ENCODE measurements at places on chromosomes 1 and 21.

GRCh38 chr1:156931211-156931952, 10.9 kb downstream of the LRRC71 start:
- DNase-seq, result no peak

- no peak for DNase-seq
Measured at GRCh38 chr1:171438441-171438840, 46.9 kb upstream of the PRRC2C start.

DNA sequence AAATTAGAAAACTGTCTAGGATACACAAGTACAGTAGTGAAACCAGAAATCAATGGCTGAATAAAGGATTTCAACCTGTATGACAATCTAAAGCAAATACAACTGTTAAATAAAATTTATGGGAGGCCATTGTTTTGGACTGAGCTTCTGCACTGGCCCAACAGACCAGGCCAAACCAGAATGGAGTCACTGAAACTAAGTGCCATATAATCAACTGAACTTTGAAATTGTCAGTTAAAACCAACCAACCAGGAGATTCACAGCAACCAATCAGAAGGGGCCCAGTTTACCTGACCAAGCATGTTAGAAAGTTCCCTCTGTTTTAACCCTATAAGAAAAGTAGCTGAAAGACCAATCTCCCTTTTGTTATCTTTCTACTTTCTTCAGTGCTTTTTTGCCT, 30.5 kb upstream of the SOAT1 start:
- DNase-seq, result no peak

DNA sequence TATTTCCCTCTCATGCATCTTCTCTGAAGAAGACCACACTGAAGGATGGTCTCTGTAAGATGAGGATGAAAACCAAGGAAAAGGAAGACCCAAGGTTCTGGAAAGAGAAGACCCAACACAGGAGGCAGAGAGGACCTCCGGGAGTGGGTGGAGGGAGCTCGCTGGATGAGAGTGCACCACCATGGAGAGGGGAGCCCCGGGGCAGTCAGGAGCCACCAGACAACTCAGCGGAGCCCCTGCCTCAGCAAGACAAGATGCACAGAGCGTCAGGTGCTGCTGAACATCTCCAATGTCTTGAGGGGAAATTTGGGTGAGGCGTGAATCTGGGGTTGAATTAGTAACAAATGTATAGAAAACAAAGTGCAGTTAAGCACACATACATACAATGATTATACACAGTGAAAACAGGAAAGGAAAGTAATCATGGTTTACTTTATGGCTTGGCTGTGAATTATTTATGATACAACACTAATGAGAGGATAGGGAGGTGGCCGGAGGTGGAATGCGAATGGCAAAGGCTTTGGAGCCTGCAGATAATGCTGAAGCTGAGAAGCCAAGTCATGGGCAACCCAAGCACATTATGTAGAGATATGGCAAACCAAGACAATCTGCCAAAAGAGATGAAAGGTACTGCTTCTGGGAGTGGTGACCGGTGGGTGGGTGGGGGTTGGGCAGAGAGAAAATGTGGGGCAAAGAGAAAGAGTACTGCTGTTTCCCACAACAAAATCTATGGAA, 80.4 kb upstream of the EDN2 start:
- no peak for DNase-seq

Data from T-helper 1 cell (primary cell).